ENCODE measurements at places on chromosomes 13 and 19.

DNA sequence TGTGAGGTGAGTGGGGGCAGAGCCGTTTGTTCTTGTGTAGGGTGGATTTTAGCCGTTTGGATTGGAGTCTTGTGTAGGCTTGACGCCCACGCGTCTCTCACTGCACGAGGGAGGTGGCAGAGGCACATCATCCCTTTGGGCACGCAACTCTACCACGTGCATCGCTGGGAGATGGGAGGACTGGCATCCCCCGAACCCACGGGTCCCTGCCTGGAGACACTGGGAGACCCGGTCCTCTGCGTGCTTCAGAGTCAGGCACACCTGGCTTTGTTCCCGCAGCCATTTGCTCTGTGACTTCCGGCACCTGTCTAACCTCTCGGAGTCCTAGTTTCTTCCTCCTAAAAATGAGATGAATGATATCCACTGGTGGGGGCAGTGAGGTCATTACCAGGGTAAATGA lies 6.4 kb downstream of the ARHGEF7 start:
- DNase-seq: no peak

GRCh38 chr13:100106005-100106404 lies 17.1 kb downstream of the PCCA start:
- no peak for DNase-seq

GRCh38 chr13:40429706-40430545 lies 236.5 kb downstream of the FOXO1 start:
- no peak for DNase-seq

GRCh38 chr13:97258801-97259200 lies 36.7 kb downstream of the MBNL2 start:
- DNase-seq: peak; percentile 46

DNA sequence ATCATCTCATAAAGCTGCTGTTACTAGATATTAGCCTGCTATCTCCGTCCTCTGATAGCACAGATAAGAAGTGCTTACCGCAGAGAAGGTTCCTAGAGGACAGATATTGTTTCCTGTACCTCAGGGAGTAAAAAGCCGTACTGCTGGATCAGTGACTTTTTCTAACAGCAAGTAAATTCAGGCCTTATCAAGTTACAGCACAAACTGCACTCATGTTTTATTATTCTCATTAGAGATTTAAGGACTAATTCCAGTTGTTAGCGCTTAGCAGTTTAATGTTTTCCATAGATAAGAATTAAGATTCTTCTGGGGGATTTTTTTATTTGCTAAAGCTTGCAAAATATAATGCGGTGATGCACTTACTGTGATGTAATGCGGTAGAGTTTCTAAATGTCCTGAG lies 119.0 kb upstream of the OBI1 start:
- DNase-seq: no peak

DNA sequence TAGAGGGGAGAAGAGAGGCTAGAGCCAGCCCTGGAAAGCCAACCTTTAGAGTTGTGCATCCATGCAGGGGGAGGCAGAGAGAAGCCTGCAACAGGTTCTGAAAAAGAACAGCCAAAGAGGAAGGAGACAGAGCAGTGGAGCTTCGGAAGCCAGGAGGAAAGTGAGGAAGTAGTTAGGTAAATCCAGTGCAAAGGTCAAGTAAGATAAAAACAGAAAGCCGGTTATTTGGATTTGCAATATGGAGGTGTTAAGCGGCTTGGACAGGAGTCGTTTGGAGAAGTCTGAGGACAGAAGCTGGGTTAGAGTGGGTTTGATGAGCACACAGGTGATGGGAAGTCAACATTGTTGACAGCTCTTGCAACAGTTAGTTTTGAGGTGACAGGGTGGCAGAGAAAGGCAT lies 53.5 kb upstream of the FLT1 start:
- no peak for DNase-seq

- DNase-seq: no peak
Measured at GRCh38 chr13:22286338-22286737, 615.5 kb downstream of the FGF9 start.

GRCh38 chr19:9308091-9308770 lies 1.4 kb downstream of the ZNF699 start:
- no peak for DNase-seq

DNA sequence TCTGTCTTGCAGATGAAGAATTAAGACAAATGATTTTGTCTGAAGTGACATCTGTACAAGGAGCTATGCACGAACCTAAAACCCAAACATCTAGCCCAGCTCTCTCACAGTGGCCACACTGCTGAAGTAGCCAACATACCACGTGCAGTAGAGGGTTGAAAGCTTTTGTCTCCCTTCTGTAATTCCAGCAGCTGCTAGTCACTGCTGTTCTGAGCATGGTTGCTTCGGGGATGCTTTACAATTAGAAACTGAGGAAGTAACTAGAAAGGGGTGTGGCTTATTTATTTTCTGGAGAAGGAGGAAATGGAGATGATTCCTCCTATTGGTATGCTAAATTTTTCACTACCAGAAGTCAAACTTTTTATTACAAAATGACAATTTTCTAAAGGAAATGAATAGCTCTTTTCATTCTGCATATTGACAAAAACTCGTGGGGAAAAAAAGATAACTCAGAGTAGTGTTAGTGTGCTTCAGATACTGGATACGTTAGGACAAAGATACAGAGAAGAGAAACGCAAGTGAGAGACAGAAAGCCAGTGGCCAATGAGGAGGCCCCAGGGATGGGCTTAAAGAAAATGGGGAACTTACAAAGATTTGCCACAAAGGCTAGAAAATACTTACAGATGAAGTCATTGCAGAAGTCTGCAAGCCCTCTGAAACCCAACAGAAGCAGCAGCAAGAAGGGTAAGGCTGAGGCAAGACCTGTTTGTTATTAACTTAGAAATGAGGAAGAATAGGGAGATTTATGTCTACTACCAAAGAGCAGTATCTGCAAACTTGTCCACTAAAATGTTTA lies 192.7 kb upstream of the MIR17HG start:
- DNase-seq: peak; percentile 14

- no peak for DNase-seq
Measured at GRCh38 chr19:35696835-35697234, 7.5 kb upstream of the ZBTB32 start.

DNA sequence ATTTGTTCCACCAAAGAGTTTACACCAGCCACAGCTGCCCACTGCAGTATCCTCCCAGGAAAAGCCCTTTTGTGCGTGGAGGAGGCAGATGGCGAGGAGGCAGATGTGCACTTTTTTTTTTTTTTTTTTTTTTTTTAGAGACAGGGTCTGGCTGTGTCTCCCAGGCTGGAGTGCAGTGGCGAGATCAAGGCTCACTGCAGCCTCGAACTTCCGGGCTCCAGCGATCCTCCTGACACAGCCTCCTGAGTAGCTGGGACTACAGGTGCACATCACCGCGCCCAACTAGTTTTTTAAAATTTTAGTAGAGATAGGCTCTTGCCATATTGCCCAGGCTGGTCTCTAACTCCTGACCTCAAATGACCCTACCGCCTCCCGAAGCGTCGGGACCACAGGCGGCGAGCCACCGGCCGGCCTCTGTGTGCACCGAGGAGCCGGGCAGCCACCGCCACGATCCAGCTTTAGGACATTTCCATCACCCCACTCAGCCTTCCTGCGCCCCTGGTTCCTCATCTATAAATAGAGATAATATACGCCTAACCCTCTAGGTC lies 563 bp upstream of the PDCD5 start:
- DNase-seq: no peak

GRCh38 chr13:46896341-46897137 lies at the start of gene HTR2A:
TSS of gene HTR2A (minus strand) at chr13:46897053. CDS start at chr13:46895906, 1,147 bp downstream.
- DNase-seq: peak; percentile 46

- no peak for DNase-seq
Measured at GRCh38 chr13:111347438-111347837, 27.0 kb downstream of the TEX29 start.

DNA sequence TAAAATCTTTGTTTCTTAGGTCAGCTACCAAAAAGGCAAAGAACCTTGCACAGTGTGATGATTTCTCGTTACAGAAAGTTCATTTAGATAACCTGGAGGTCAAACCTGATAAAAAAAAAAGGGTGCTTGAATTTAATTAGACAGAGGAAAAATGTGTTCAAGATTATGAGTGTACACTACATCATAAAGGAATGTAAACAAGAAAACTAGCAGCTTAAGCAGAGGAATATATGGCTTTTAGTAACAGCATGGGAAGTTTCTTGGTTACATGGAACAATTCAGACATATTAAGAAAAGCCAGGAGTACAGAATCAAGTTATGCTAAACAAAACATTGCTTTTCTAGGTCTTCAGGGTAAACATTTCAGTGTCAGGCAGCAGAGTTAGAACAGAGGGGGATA lies 32.9 kb downstream of the ING1 start:
- no peak for DNase-seq

GRCh38 chr13:112759053-112759452 lies 69.2 kb downstream of the ATP11A start:
- no peak for DNase-seq

- no peak for DNase-seq
Measured at GRCh38 chr13:32430018-32430747, 2.3 kb upstream of the N4BP2L1 start.

DNA sequence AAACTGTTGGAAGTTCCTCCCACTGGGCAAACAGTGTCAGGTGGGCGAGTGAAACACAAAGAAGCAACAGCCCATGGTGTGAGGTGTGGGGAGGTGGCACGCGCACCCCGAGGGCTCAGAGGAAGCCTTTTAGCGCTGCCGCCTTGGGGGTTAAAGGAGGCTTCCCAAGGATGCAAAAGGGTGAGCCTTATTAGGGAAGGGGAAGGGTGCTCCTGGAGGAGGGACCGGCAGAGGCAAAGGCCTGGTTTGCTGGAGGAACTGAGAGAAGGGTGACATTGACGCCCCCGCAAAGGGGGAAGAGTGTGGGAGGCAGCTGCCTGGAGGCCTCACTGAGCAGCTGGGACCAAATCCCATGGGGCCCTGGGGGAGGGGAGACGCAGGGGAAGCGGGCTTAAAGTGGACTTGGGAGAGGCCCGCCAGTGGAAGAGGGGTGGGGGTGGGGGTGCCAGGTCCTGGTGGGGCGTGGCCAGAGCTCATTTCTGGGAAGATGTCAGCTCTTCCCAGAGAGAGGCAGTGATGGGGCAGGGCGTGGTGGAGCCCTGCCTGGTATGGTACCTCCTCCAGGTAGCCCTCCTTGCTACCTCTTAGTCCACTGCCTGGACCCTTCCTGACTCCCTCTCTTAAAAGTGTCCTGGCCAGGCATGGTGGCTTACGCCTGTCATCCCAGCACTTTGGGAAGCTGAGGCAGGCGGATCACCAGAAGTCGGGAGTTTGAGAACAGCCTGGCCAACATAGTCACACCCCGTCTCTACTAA lies 12.0 kb upstream of the FCHO1 start:
- DNase-seq: no peak

GRCh38 chr19:50475101-50475568 lies 1.2 kb upstream of the EMC10 start:
- DNase-seq: no peak

GRCh38 chr13:37669845-37670244 lies 71.3 kb upstream of the POSTN start:
- no peak for DNase-seq

DNA sequence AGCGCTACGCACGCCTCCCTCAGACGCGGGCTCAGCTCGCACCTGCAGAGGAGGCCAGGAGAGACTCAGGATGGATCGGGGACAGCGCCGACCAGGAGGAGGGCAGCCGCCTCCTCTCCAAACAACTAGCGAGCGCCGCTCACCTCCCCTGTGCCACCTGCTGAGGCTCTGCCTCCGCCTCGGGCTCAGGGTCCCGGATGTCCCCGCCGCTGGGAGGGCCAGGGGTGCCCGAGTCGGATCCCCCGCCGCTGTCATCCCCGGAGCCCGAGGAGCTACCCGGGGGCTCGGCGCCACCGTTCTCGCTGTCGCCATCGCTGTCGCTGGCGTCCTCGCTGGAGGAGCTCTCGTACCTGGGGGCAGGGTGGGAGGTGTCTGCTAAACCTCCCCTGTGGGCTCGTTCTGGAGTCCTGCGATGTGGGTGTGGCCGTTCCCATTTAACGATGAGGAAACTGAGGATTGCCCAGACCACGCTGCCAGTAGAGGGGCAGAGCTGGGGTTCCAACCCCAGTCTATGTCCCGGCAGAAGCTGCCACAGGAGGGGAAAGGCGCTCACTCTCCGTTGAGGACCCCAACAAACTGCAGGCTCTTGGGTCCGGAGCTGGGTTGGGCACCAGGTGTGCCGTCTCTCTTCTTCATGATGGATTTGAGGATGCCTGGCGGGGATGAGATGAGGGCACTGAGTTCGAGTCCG lies 9.2 kb downstream of the KANK3 start:
- no peak for DNase-seq

DNA sequence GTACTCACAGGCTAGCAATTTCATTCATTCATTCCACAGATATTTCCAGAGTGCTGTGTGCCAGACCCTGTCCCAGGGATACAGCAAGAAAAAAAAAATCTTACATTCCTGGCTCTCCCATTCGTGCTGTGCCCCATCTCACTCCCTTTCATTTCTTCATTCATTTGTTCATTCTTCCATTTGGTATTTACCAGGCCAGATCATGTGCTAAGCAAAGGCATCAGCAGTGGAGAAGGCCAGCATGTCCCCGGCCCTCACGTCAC lies 2.3 kb downstream of the MAP3K10 start:
- peak; percentile 42 for DNase-seq

DNA sequence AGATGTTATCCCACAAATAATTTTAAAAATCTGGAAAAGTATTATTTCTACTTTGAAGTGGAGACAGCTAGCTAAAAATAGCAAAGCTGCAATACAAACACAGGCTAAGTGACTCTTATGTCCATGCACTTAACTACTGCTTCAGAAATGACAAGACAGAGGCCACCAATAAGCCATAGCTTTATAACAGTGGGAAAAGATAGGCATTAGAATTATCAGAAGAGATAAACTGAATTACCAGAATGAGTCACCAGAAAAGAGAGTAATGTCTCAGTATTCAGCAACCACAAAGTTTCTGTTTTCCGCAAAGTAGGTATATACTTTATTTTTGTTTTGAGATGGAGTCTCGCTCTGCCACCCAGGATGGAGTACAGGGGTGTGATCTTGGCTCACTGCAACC lies 17.1 kb downstream of the CLN5 start:
- no peak for DNase-seq

DNA sequence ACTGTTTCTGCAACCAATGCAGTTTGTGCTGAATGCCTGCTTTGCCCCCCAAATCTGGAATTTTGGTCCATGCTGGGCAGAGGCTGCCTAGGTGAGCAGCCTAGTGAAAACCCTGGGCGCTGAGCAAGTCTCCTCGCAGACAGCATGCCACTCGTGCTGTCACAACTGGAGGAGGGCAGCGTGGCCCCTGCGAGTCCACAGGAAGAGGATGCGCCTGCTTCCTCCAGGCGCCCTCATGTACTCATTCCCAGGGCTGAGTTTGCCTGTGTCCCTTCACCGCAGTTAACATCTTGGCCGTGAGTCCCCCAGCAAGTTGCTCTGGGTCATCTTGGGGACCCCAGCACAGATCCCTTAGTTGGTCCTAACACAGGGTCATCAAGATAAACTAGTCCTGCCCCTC lies 26.2 kb upstream of the TMEM160 start:
- DNase-seq: no peak

- DNase-seq: no peak
Measured at GRCh38 chr13:97215325-97215724, 6.8 kb upstream of the MBNL2 start.

DNA sequence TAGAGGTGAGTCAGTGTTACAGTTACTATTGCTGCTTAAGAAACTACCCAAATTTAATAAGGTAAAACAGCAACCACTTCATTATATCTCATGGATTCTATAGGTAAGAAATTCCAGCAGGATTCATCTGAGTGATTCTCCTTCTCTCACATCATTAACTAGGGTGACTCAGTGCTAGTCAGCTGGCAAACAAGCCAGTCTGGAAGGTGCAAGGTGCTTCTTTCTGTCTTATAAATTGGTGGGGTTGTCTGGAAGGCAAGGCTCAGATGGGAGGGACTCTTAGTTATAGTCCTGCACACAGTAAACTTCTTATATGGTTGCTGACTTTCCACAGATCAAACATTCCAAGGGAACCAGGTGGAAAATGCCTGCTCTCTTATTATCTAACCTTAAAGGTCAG lies 484.5 kb downstream of the GPC5 start:
- DNase-seq: no peak

- DNase-seq: peak; percentile 42
Measured at GRCh38 chr13:49357694-49358093, 86.2 kb downstream of the CAB39L start.
